ENCODE measurements at places on chromosomes 13 and 19.

DNA sequence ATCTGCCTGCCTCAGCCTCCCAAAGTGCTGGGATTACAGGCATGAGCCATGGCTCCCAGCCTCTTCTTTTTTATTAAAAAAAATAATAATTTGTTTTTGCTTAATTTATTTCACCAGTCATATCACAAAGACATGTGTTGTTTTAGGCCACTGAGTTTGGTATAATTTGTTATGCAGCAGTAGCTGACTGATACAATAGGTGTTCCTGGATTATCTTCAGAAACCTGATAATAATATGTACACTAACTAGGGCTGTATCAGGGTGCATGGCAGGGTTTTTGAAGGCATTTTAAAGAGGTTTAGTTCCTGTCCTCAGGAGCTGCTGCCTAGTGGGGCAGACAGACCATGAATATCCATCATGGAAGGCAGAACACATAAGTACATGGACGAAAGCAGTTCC lies 9.5 kb upstream of the CSNK1G2 start:
- DNase-seq: no peak

- DNase-seq: no peak
These were observed 45.1 kb downstream of the DCLK1 start for GRCh38 chr13:36086117-36086516.

DNA sequence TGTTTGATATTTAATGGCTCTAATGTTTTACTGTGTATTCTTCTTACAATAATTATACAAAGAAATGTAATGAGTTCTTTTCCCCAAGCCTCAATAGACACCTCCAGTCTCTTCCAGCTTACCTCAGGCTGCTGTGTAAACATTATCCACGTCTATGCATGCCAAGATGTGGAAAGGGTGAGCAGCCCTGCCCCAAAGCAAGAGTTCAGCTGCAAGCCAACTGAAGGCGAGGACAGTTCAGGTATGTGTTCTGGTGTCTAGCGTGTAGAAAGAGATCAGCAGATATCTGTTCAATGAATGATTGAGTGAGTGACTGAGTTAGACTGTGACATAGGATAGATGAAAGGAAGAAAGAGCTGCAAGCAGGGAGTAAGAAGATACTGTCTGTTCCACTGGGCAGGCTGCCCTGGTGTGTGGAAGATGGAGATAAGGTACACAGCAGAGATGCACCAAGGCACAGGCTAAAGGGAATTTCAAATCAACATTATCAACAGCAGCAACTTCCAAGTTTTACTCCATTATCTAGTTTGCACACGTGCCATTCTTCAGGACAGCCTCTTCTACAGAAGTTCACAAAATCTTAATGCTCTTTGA lies 66.0 kb downstream of the LATS2 start:
- no peak for DNase-seq

GRCh38 chr13:113350065-113350937 lies 13.6 kb downstream of the GRTP1 start:
- no peak for DNase-seq

GRCh38 chr19:16247353-16248182 lies 49.9 kb downstream of the AP1M1 start:
- peak; percentile 86 for DNase-seq

DNA sequence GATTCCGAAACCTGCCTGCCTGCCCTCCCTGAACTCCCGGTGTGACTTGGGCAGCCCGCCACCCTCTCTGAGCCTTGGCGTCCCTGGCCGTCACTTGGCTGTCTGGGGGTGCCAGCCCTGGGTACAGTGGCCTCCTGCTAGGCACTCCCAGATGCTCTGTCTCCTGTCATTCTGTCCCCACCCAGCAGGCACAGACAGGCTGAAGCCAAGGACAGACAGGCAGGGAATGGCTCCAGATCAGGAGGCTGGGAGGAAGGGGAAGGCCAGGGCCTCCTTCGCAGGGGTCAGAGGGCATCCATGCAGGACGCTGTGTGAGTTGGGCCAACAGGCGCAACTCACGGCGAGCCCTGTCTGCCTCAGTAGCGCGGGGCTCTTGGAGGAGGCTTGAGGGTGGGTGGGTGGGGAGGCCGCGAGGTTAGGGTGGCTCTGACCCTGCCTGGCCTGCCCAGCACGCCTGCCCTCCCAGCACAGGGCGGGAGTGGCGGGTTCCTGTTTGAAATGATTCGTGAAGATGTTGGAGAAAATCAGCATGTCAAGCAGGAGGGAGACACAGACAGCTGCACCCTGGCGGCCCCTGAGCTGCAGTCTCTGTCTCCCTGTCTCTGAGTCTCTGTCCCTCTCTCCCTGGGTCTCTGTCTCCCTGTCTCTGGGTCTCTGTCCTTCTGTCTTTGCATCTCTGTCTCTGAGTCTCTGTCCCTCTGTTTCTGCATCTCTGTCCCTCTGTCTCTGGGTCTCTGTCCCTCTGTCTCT lies 19.7 kb downstream of the KLHL26 start:
- DNase-seq: no peak

DNA sequence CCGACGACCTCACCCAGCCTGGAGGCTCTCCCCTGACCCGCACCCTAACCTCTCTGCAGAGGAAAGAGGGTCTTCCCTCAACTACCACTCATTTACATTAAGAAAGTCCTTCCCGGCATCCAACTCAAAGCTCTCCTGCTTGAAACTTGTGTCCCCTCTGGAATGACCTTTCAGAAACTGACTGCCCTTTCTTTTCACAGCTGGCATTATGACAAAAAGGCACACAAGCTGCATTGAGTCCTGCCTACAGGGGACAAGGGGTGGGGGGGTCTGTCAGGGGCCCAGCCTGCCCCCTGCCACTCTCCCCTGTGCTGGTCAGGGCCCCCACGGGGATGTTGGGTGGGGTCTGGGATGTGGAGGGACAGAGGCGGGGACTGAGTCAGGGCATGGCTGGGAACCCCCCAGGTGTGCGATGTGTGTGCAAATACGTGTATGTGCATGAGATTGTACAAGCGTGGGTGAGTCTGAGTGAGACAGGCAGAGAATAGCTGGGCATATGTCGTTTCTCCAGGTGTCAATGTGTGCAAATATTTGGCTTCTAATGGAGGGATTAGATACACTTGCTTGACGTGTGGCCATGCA lies 2.0 kb downstream of the COL5A3 start:
- DNase-seq: peak; percentile 68

DNA sequence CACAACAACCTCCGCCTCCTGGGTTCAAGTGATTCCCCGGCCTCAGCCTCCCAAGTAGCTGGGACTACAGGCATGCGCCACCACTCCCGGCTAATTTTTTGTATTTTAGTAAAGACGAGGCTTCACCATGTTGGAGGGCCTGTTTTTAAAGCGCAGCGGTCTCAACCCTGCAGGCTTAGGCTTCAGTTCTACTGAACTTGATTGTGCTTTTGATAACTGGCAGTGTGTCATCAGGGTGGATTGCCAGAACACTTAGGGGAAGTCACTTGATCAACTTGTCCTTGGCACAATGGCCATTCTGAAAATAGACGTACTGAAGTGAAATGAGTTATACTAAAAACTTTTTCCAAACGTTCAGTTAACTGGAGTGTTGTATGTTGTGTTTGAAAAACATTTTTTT lies 472.2 kb downstream of the KLF5 start:
- DNase-seq: no peak

GRCh38 chr13:109655611-109656010 lies 130.8 kb downstream of the IRS2 start:
- no peak for DNase-seq

GRCh38 chr13:93534181-93534700 lies 307.6 kb downstream of the GPC6 start:
- peak; percentile 70 for DNase-seq

- no peak for DNase-seq
These were observed 20.8 kb downstream of the DOT1L start for GRCh38 chr19:2184422-2184975.

GRCh38 chr19:49362929-49363267 lies 682 bp upstream of the TEAD2 start:
- peak; percentile 80 for DNase-seq

GRCh38 chr13:75333103-75333502 lies 148.9 kb downstream of the TBC1D4 start:
- no peak for DNase-seq

GRCh38 chr13:67520886-67521285 lies 290.8 kb upstream of the PCDH9 start:
- no peak for DNase-seq

DNA sequence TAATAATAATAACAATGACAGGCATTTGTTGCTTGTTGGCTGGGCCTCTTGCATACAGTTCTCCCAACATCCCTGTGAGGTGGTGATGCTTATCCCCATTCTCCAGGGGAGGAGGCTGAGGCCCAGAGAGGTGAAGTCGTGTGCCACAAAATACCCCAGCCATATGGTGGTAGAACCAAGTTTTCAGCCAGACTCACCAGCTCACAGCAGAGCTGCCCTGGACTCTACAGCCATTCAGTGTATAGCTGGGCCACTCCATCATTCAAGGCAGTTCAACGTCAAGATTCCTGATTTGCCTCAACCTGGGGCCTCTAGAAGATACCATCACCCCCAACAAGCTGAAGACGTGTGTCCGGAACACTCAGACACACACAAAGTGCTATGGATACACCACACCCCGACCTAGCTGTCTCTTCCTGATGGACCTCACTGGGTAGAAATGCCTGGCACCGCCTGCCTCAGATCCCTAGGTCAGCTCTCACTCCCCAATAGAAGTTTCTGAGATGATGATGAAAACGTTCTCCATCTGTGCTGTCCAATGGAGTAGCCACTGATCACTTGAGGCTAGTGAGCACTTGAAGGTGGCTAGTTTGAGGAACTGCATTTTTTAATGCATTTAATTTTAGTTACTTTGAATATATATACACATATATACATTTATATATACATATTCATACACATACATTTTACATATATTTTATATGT lies 4.3 kb upstream of the CEACAM19 start:
- DNase-seq: no peak

DNA sequence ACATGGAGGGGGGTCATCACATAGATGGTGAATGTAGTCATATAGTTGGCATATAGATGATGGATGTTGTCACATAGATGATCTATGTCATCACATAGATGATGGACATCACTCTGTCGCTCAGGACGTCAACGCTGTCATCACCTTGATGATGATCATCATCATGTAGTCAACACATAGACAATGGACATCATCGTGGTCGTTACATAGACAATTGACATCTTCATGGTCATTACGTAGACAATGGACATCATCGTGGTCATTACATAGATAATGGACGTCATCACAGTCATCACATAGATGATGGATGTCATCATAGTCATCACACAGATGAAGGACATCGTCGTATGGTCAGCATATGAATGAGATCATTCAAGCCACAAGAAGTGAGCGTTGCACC lies 28.6 kb upstream of the SLC15A1 start:
- no peak for DNase-seq

- peak; percentile 65 for DNase-seq
These were observed at the start of gene IFI30 for GRCh38 chr19:18173572-18174288. IFI30 (plus strand) TSS chr19:18173813; CDS start chr19:18173842, 29 bp downstream.

GRCh38 chr13:113153810-113154748 lies 4.4 kb upstream of the PROZ start:
- peak; percentile 83 for DNase-seq

GRCh38 chr13:21176982-21177284 lies 475 bp downstream of the MRPL57 start:
- no peak for DNase-seq

- no peak for DNase-seq
These were observed 5.8 kb upstream of the UBE2L5 start for GRCh38 chr13:30416471-30416870.

GRCh38 chr13:103222683-103223082 lies 156.5 kb upstream of the SLC10A2 start:
- DNase-seq: no peak

GRCh38 chr13:21348488-21349120 lies 110.5 kb downstream of the ZDHHC20 start:
- DNase-seq: peak; percentile 29

DNA sequence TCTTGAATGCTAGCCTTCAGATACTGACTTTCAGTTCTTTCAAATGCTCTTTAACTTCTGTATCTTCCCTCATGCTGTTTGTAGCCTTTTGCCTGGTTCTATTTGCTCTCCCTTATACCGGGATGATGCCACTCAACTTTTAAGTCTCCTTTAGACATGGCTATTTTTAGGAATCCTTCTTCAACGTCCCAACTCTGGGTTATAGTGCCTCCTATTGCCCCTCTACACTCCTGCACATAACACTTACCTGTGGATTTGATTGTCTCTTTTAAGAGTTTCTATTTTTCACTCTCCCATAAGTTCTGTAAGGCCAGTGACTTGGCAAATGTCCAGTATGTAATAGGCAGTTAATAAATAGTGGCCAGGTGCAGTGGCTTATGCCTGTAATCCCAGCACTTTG lies 343.0 kb downstream of the KLF5 start:
- DNase-seq: no peak

GRCh38 chr19:54138489-54139256 lies 1.1 kb downstream of the CNOT3 start:
- no peak for DNase-seq

DNA sequence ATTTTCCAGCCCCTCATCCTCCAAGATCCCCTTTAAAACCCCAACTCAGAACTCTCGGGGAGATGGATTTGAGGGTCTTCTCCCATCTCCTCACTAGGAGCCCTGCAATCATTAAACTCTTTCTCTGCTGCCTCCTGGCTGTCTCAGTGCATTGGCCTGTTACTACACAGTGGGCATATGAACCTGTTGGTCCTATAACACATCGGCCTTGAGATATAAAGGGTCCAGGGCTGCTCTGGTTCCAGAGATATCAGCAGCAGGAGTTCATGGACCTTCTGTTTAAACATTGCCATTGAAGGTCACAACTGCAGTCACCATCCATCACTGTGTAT lies 3.8 kb upstream of the METTL21C start:
- DNase-seq: no peak

- DNase-seq: peak; percentile 20
These were observed 463.8 kb downstream of the ITGBL1 start for GRCh38 chr13:101916108-101916774.

DNA sequence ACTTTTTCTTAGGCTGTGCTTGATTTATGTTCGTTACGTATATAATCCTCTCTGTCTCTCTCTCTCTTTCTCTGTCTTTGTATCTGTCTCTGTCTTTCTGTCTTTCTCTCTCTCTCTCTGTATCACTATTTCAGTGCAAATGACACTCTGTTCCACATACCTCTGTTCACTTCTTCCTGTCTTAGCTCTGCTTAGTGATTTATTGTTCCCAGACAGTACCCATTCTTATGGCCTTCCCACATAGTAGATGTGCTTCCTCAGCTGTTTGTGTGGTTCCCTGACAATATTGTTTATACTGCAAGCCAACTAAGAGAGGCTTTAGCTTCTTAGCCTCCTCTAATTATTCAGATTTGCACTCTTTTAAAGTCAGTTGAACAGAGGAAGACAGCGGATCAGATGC lies 1244.2 kb downstream of the DIAPH3 start:
- peak; percentile 4 for DNase-seq

GRCh38 chr13:110506859-110507566 lies 54.5 kb downstream of the RAB20 start:
- DNase-seq: peak; percentile 35

All from muscle of leg (tissue), 16 donors.